A549 treated with Mapracorat at 1 μM for 4 hours (cell line): ENCODE measurements at places on chromosomes 2 and 18. TPM values are rescaled to one million over a fixed set of nuclear protein-coding genes. Genes with fewer than 3 reads are reported as not detected.

Gene CD302
- 2.0 to 2.4 TPM (median 2.1 TPM) in 5 replicates for total RNA-seq

Gene C1QL2
- total RNA-seq, result 0.11 to 0.53 TPM (median 0.31 TPM) in 5 replicates

Gene SH3YL1
- total RNA-seq, result 7.4 to 9.8 TPM (median 8.7 TPM) in 5 replicates

Gene HADHB
- 89.3 to 106 TPM (median 99.7 TPM) in 5 replicates for total RNA-seq

Gene RAD51AP2
- not detected in 5 replicates for total RNA-seq

Gene LRP2
- 0.03 to 0.06 TPM in 2 of 5 replicates, not detected in the others for total RNA-seq

Gene TEX44
- not detected in 5 replicates for total RNA-seq

Gene CREG2
- 6.8 to 13.4 TPM (median 11.9 TPM) in 5 replicates for total RNA-seq

Gene SCN3A
- 0.01 TPM in 1 of 5 replicates, not detected in the others for total RNA-seq

Gene RAB1A
- 209 to 244 TPM (median 232 TPM) in 5 replicates for total RNA-seq

Gene GPR55
- 0.04 TPM in 1 of 5 replicates, not detected in the others for total RNA-seq

Gene BOLL
- not detected in 5 replicates for total RNA-seq

Gene ICA1L
- 1.8 to 2.8 TPM (median 2.1 TPM) in 5 replicates for total RNA-seq

Gene ARHGAP28
- total RNA-seq, result 0.02 to 0.49 TPM (median 0.12 TPM) in 3 of 5 replicates, not detected in the others

Gene SAG
- not detected in 5 replicates for total RNA-seq

Gene CENPA
- total RNA-seq, result 40.4 to 56.5 TPM (median 52.3 TPM) in 5 replicates

Gene COL6A3
- total RNA-seq, result 0.11 to 0.47 TPM (median 0.30 TPM) in 5 replicates

Gene TEKT4
- total RNA-seq, result not detected in 5 replicates

Gene SEPTIN2
- 223 to 270 TPM (median 256 TPM) in 5 replicates for total RNA-seq

Gene AKAIN1
- total RNA-seq, result not detected in 5 replicates

Gene ANKAR
- total RNA-seq, result 0.64 to 1.9 TPM (median 1.5 TPM) in 5 replicates

Gene CELF4
- not detected in 5 replicates for total RNA-seq

Gene ATG4B
- total RNA-seq, result 42.2 to 69.2 TPM (median 53.1 TPM) in 5 replicates

Gene KANSL1L
- 0.46 to 1.0 TPM (median 0.60 TPM) in 5 replicates for total RNA-seq

Gene PROM2
- total RNA-seq, result not detected in 5 replicates

Gene RAB6C
- total RNA-seq, result not detected in 5 replicates

Gene ARL5A
- total RNA-seq, result 20.9 to 25.8 TPM (median 21.6 TPM) in 5 replicates

Gene VWA3B
- total RNA-seq, result 0.33 to 0.80 TPM (median 0.37 TPM) in 3 of 5 replicates, not detected in the others

Gene LCT
- 0.05 to 0.06 TPM in 2 of 5 replicates, not detected in the others for total RNA-seq

Gene SLC1A4
- total RNA-seq, result 9.0 to 10.5 TPM (median 9.5 TPM) in 5 replicates

Gene DPP10
- not detected in 5 replicates for total RNA-seq

Gene SKOR2
- not detected in 5 replicates for total RNA-seq

Gene RHBDD1
- 7.1 to 9.7 TPM (median 9.0 TPM) in 5 replicates for total RNA-seq

Gene EVA1A
- total RNA-seq, result 7.8 to 14.0 TPM (median 9.1 TPM) in 5 replicates

Gene RTTN
- total RNA-seq, result 4.0 to 6.0 TPM (median 4.7 TPM) in 5 replicates

Gene GCFC2
- total RNA-seq, result 14.4 to 20.8 TPM (median 15.2 TPM) in 5 replicates

Gene DSG1
- not detected in 5 replicates for total RNA-seq

Gene PARD6G
- total RNA-seq, result 1.2 to 3.8 TPM (median 2.6 TPM) in 5 replicates

Gene CRYGD
- not detected in 5 replicates for total RNA-seq

Gene SIX3
- 1.2 to 2.4 TPM (median 1.9 TPM) in 5 replicates for total RNA-seq

Gene G6PC2
- total RNA-seq, result not detected in 5 replicates

Gene FSIP2
- total RNA-seq, result not detected in 5 replicates

Gene PEX13
- total RNA-seq, result 11.9 to 15.7 TPM (median 15.3 TPM) in 5 replicates

Gene HOXD9
- total RNA-seq, result 1.1 to 1.8 TPM (median 1.6 TPM) in 5 replicates

Gene EVX2
- total RNA-seq, result not detected in 5 replicates

Gene MOGAT1
- not detected in 5 replicates for total RNA-seq

Gene ACKR3
- 12.5 to 17.9 TPM (median 14.4 TPM) in 5 replicates for total RNA-seq

Gene CACNB4
- total RNA-seq, result 0.08 to 0.16 TPM (median 0.13 TPM) in 5 replicates

Gene FMNL2
- total RNA-seq, result 24.5 to 30.9 TPM (median 28.6 TPM) in 5 replicates

Gene UBXN2A
- total RNA-seq, result 19.8 to 25.0 TPM (median 22.7 TPM) in 5 replicates
